ENCODE measurements at places on chromosomes 11 and 22.

- DNase-seq: peak; percentile 23
These were observed 1.0 kb upstream of the TRIM44 start for GRCh38 chr11:35661534-35661933.

DNA sequence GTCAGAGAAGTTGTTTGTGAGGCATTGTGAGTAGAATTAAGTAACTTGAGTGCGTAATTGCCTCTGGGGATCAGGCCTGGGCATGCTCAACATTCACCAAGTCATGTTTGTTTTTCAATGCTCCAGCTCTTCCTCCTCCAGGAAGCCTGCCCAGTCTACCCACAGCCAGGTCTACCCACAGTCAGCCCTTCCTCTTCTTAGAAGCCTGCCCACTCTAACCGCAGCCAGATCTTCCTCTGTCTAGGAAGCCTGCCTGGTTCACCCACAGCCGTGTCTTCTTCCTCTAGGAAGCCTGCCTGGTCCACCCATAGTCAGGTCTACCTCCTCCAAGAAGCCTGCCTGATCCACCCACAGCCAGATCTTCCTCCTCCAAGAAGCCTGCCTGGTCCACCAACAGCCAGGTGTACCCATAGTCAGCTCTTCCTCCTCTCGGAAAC is 25.0 kb downstream of the LRP5 start:
- no peak for DNase-seq

GRCh38 chr11:127675581-127675980 is 675.0 kb upstream of the KIRREL3 start:
- DNase-seq: no peak

GRCh38 chr11:119573858-119574257 is 150.9 kb upstream of the THY1 start:
- DNase-seq: no peak

DNA sequence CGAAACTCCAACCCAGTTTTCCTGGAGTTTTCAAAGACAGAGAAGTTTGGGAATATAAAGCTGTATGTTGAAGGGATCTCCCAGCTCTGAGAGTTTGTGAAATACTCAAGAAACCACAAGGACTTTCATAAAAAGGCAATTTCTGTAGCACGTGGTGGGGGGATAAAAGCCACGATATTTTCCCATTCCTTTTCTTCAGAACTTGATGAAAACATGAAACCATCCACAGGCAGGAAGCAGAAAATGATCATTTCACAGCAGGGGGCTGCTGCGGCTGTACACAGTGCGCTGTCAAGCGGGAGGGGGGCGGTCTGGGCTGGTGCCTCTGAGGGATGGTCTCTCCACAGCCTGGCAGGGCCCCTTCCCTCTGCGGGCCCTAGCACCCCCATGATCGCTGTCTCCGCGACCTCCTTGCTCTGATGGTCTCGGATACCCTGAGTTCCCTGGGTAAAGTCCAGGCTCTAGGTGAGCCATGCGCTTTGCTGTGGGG is 423.2 kb downstream of the MN1 start:
- no peak for DNase-seq
